ENCODE measurements at places on chromosomes 16 and 17.
A peak's percentile ranks its signal among the peaks of the same experiment; 100 is the strongest.

- DNase-seq, result no peak
Measured at GRCh38 chr17:79645022-79645776, 34.3 kb upstream of the RBFOX3 start.

DNA sequence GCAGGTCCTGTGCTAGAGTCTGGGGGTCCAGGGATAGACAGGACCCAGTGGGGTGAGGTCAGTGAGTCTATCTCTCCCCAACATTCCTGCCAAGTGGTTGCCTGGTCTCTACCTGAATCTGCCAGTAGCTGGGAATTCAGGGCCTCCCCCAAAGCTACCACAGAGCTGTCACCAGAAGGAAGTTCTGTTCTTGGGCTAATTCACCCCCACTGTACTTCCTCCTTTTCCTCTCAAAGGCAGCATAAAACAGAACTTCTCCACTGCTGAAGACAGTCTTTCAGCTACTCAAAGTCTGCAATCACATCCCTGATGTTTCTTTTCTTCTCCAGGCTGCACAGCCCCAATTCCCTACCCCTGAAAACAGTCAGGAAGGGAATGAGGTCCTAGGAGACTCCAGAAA is 8.7 kb downstream of the CAMTA2 start:
- no peak for DNase-seq

DNA sequence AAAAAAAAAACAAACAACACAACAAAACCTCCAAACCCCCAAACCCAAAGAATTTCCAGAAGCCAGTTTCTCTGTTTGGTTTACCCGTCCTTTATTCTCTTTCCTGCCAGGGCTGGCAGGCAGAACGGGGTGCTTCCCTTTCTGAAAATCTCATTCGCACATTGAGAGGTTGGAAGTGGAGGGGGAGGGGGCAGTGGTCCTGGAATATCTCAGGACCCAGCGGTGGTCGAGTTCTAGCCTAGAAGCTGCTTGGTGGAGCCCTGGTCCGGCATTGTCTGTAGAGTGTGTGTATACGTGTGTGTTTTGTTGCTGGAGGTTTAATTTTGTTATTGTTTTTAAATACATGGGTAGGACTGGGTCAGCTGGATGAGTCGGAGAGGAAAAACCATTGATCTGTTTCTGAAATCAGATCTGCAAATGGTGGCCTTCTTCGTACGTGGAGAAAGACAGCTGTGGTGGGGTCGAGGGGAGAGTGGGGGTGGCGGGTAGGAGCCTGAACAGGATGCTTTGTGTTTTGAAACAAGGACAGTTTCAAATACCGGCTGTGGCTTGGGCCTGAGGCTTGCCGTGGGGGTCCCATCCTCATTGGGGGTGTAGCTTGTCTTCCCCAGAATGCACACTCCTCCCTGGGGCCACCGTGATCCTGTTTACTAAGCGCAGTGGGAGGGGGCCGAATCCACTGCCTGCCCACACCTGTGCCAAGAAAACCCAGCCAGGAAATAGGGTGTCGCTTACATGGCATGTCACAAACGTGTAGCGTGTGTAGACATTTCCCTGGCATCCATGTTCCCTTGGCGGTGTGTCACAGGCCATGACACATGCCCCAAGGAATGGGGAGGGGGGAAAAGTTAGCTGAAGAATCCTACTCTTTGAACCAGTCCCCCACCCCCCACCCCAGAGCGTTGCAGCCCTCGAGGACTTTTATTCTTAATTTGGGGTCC is 1.6 kb downstream of the CMIP start:
- peak; percentile 80 for DNase-seq

DNA sequence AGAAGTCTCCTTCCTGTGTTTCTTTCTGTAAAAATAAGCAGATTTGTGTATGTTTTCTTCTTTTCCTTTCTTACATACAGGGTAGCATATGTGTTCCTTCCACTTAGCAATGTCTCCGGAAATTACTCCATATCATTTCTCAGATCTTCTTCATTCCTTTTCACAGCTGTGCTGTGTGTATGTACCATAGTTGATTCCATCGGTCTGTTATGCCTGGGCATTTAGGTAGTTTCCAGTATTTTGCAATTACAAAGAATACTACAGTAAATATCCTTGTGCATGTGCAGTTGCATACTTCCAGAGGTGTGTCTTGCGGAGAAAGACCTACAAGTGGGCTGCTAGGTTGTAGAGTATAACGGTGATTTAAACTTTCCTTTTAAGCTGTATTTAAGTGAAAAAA is 69.8 kb downstream of the CLEC16A start:
- DNase-seq, result peak; percentile 91

DNA sequence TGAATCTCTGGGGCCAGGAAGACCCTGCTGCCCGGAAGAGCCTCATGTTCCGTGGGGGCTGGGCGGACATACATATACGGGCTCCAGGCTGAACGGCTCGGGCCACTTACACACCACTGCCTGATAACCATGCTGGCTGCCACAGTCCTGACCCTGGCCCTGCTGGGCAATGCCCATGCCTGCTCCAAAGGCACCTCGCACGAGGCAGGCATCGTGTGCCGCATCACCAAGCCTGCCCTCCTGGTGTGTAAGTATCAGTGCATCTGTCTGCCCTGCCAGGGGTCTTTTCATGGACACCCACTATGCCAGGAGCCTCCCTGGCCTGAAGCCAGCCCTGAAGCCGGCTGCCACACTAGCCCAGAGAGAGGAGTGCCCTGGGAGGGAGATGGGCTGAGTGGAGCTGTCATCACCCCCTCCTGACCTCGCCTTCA is at the start of gene CETP:
Gene CETP, plus strand, starts transcription at position 100 of the 431 bp plus-strand sequence. Its CDS starts 30 bp downstream, at position 130.
- DNase-seq, result no peak

- DNase-seq, result no peak
Measured at GRCh38 chr16:85751698-85752501, 1.0 kb upstream of the C16orf74 start.

DNA sequence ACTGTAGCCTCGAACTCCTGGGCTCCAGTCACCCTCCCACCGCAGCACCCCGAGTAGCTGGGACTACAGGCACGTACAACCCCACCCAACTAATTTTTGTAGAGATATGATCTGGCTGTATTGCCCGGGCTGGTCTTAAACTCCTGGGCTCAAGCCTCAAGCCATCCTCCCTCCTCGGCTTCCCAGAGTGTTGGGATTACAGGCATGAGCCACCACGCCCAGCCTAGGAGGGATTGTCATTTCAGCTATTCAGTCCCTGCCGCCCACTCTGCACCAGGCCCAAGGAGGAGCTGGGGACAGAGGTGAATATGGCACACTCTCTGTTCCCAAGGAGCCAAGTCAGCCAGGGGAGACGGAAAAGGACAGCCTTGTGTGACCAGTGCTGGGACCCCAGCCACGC is 256.2 kb downstream of the PARN start:
- DNase-seq, result peak; percentile 77

- no peak for DNase-seq
Measured at GRCh38 chr16:84267380-84267779, 27.3 kb upstream of the WFDC1 start.

DNA sequence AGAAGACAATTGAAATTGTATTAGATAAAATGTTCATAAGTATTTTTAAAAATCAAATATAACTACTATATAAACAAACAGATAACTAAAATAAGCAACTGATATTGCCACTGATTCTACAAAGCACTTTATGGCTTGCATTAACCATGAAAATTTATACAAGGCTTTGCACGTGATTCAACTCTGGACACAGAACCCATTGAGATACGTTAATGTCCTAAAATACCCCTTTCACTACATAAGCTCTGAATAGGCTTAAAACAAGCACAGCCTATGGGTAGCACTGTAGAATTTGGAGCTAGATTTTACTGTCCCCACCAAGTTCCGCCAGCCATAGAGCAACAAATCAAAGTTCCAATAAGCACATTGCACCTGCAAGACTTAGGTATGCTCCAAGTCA is 4.5 kb downstream of the ZNF652 start:
- no peak for DNase-seq

- no peak for DNase-seq
Measured at GRCh38 chr17:44187131-44187899, 543 bp downstream of the TMUB2 start.

GRCh38 chr16:15954814-15955151 is 5.4 kb downstream of the ABCC1 start:
- DNase-seq, result no peak

DNA sequence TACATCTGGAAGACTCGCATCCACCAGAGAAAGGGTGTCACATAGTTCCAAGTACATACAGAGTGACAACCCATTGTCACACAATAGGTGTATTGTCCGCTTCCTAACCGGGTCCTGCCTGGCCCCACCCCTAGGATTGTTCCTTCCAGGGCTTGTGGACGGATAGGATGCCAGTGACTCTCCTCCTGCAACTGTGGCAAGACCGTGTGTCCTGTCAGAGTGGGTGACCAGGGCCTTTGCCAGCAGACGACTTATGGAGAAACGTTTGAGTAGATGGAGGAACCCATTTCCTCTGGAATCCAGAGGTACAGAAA is 258.4 kb downstream of the CPPED1 start:
- no peak for DNase-seq

DNA sequence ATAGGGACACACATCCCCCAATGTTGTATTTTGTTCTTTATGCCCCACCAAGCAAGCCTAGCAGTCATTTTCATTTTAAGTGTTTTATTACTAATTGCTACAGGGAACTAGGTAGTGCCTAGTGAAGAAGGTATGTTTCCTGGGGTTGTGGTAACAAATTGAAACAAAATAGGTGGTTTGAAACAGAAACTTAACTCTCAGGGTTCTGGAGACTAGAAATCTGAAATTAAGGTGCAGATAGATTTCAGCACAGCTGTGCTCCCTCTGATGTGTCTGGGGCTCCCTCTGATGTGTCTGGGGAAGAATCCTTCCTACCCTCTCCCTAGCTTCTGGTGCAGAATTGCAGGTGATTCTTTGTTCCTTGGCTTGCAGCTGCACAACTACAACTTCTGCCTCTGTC is 390.1 kb downstream of the ZFHX3 start:
- DNase-seq, result no peak

Data from trophoblast cell (in vitro differentiated cells and primary cell).